ENCODE measurements at places on chromosomes 4 and X. TPM values are rescaled to one million over a fixed set of nuclear protein-coding genes. Genes with fewer than 3 reads are reported as not detected.

DNA sequence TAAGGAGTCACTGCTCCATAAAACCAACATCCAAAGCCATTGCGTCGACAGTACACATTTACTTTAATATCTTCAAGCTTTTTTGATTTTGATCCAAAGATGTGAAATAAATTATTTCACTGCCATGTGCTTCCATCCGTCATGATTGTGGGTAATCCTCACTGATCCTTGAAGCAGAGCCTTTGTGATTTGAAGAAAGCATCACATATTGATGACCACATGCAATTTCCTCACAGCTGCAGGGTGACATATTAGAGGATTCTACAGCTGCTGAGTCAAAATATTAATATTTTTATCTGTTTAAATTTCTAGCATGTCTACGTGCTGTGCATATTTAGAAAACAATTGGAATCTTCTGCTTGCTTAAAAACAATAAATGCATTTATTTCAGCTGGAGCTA, 196.8 kb upstream of the ANXA3 start:
- H3K27ac ChIP-seq = no peak overlapping the region
- no peak overlapping the region for H3K4me3 ChIP-seq
- H3K27me3 ChIP-seq = peaks cover 2% of the 10 kb centered on the region
- DNase-seq = no peak
- H3K4me1 ChIP-seq = peaks cover 2% of the 10 kb centered on the region
- no peaks in the 10 kb centered on the region for H3K36me3 ChIP-seq

DNA sequence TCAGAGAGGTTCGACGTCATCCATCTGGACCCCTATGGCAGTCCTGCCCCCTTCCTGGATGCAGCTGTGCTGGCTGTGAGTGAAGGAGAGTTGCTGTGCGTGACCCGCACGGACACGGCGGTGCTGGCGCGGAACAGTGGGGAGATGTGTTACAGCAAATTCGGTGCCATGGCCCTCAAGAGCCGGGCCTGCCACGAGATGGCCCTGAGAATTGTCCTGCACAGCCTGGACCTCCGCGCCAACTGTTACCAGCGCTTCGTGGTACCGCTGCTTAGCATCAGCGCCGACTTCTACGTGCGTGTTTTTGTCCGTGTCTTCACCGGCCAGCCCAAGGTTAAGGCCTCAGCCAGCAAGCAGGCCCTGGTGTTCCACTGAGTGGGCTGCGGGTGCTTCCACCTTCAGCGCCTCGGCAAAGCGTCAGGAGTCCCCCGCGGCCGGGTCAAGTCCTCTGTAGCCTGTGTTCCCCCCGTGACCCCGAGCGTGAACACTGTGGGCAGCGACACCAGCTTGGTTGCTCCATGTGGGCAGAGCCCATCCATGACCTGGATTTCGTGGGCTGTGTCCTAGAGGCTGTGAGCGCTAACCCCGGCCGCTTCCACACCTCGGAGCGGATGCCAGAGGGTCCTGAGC, 186.7 kb upstream of the SLITRK2 start:
- no peak overlapping the region for H3K4me3 ChIP-seq
- H3K36me3 ChIP-seq = no peaks in the 10 kb centered on the region
- DNase-seq = no peak
- H3K27me3 ChIP-seq = no peaks in the 10 kb centered on the region
- no peaks in the 10 kb centered on the region for H3K4me1 ChIP-seq
- H3K27ac ChIP-seq = no peak overlapping the region

- H3K4me3 ChIP-seq = no peak overlapping the region
- H3K4me1 ChIP-seq = peaks cover 18% of the 10 kb centered on the region
Measured at GRCh38 chr4:106062452-106062875, 167.2 kb downstream of the NPNT start.

DNA sequence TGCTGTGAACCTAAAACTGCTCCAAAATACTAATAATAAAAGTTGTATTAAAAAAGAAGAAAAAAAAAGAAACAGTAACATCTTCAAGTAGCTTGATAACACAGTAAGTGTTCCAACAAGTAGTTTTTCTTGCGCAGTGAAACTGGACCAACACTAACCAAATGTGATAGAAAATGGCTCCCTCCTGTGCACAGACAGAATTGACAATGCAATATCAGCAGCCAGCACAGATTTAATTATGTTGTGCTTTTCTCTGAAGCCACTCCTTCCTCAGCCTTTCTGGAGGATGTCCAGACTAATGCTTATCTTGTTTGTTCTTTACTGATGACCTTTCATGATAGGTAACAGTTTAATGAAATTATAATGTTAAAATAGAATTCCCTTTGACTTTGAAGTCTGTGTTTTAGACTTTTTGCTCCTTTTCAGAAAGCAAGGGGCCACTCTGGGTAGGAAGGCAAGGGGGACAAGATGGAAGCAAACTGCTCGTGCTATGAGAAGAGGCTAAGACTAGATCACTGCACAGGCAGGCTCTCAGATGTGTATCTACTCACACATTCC, 147.1 kb upstream of the RPL34 start:
- H3K27me3 ChIP-seq = peaks cover 5% of the 10 kb centered on the region
- no peaks in the 10 kb centered on the region for H3K36me3 ChIP-seq
- H3K4me1 ChIP-seq = no peaks in the 10 kb centered on the region
- H3K27ac ChIP-seq = no peak overlapping the region

GRCh38 chr4:80446248-80446647, 110.7 kb downstream of the CFAP299 start:
- no peak overlapping the region for H3K27ac ChIP-seq
- no peaks in the 10 kb centered on the region for H3K36me3 ChIP-seq
- no peak overlapping the region for H3K4me3 ChIP-seq

DNA sequence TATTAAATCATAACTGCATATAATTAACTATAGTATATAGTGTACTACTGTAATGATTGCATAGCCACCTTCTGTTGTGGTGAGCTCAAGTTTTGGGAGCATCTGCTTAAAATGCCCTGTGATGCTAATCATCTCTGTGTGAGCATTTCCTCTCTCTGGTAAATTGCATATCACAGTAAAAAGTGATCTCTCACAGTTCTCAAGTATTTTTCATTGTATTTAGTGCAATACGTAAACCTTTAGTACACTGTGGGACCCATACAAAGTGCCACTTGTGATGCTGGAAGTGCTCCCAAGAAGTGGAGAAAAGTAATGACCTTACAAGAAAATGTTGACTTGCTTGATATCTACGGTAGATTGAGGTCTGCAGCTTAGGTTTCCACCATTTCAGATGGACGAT, 82.0 kb downstream of the WWC2 start:
- peaks cover 32% of the 10 kb centered on the region for H3K4me1 ChIP-seq
- no peaks in the 10 kb centered on the region for H3K27me3 ChIP-seq
- H3K36me3 ChIP-seq = peaks cover 4% of the 10 kb centered on the region
- H3K4me3 ChIP-seq = no peak overlapping the region
- H3K27ac ChIP-seq = no peak overlapping the region
- no peak for DNase-seq

- DNase-seq = no peak
- H3K4me3 ChIP-seq = no peak overlapping the region
- no peaks in the 10 kb centered on the region for H3K27me3 ChIP-seq
- no peak overlapping the region for H3K27ac ChIP-seq
- no peaks in the 10 kb centered on the region for H3K36me3 ChIP-seq
- no peaks in the 10 kb centered on the region for H3K4me1 ChIP-seq
Measured at GRCh38 chr4:180455226-180455625, 1788.0 kb upstream of the TENM3 start.

- no peak overlapping the region for H3K4me3 ChIP-seq
- no peaks in the 10 kb centered on the region for H3K4me1 ChIP-seq
- H3K27ac ChIP-seq = no peak overlapping the region
- peaks cover 3% of the 10 kb centered on the region for H3K36me3 ChIP-seq
- H3K27me3 ChIP-seq = peaks cover 23% of the 10 kb centered on the region
Measured at GRCh38 chrX:153657161-153657560, 10.2 kb downstream of the DUSP9 start.

DNA sequence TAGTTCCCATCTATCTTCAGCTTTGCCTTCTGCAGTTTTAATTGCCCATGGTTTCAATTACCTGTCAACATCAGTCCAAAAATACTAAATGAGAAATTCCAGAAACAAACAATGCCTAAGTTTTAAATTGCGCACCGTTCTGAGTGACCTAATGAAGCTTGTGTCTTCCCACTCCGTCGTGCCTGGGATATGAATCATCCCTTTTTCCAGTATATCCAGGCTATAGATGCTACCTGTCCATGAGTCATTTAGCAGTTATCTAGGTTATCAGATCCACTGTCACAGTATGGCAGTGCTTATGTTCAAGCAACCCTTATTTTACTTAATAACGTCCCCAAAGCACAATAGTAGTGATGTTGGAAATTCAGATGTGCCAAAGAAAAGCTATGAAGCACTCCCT, 363.6 kb upstream of the FAM241A start:
- DNase-seq = no peak
- H3K27ac ChIP-seq = no peak overlapping the region

- peaks cover 30% of the 10 kb centered on the region for H3K36me3 ChIP-seq
- no peak for DNase-seq
- no peaks in the 10 kb centered on the region for H3K27me3 ChIP-seq
- H3K4me1 ChIP-seq = no peaks in the 10 kb centered on the region
- H3K4me3 ChIP-seq = no peak overlapping the region
- no peak overlapping the region for H3K27ac ChIP-seq
Measured at GRCh38 chr4:3231471-3231870, 17.5 kb upstream of the MSANTD1 start.

- H3K27me3 ChIP-seq = no peaks in the 10 kb centered on the region
- H3K27ac ChIP-seq = peak overlapping the region; percentile 67
- H3K4me3 ChIP-seq = peak overlapping the region; percentile 86
Measured at GRCh38 chrX:2610246-2611170, 80.6 kb upstream of the CD99 start.

- no peak overlapping the region for H3K4me3 ChIP-seq
- no peaks in the 10 kb centered on the region for H3K4me1 ChIP-seq
- DNase-seq = no peak
- peak overlapping the region; percentile 5 for H3K27ac ChIP-seq
- H3K36me3 ChIP-seq = peaks cover 68% of the 10 kb centered on the region
- H3K27me3 ChIP-seq = no peaks in the 10 kb centered on the region
Measured at GRCh38 chr4:38930707-38931106, 63.1 kb downstream of the FAM114A1 start.

- peak overlapping the region; percentile 10 for H3K27ac ChIP-seq
- no peak overlapping the region for H3K4me3 ChIP-seq
- peaks cover 37% of the 10 kb centered on the region for H3K4me1 ChIP-seq
- H3K27me3 ChIP-seq = no peaks in the 10 kb centered on the region
Measured at GRCh38 chrX:130085551-130086446, 24.5 kb downstream of the ELF4 start.

DNA sequence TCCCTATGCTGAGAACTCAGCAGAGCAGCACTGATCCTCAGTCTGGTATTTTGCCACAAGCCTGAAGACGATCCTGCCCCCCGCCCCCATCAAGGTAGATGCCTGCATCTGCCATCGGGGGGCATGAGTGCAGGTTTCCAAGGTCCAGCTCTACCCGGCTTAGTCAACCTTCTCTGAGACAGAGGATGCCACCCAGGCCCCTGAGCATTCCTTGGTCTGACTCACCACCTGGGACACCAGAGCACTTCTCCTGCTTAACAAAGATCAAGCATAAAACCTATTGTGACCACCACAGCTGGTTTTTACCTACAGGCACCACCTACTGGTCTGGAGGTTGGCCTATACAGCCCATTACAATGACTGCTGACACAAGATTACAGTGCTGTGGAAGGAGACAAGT, 1168.1 kb downstream of the PCDH19 start:
- DNase-seq = no peak
- no peaks in the 10 kb centered on the region for H3K27me3 ChIP-seq
- H3K27ac ChIP-seq = no peak overlapping the region
- no peaks in the 10 kb centered on the region for H3K4me1 ChIP-seq
- no peaks in the 10 kb centered on the region for H3K36me3 ChIP-seq

GRCh38 chr4:179467878-179468277, 2025.6 kb upstream of the AGA start:
- H3K4me3 ChIP-seq = no peak overlapping the region
- no peaks in the 10 kb centered on the region for H3K36me3 ChIP-seq
- DNase-seq = no peak

GRCh38 chrX:154809939-154810665, 4.8 kb upstream of the MPP1 start:
- no peaks in the 10 kb centered on the region for H3K36me3 ChIP-seq
- no peak for DNase-seq
- H3K27me3 ChIP-seq = peaks cover 24% of the 10 kb centered on the region
- H3K4me3 ChIP-seq = no peak overlapping the region

DNA sequence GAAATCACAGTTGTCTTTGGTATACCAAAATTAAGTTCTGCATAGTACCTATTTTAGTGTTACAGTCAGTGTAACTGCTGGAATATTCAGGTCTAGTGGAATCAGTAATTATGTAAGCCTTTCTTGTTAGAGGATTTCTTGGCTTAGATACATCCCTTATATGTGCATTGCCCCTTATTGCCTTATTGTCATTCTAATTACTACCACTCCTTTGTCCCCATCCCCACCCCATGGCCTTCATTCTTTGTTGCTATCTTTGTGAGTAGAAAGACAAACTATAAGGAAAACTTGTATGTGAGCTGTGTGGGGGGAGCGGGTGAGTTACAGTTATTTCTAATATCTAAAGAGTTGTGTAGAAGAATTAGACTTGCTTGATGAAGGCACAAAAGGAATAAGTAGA, 36.9 kb upstream of the RPA4 start:
- no peak for DNase-seq
- no peaks in the 10 kb centered on the region for H3K27me3 ChIP-seq
- H3K36me3 ChIP-seq = no peaks in the 10 kb centered on the region
- no peak overlapping the region for H3K4me3 ChIP-seq

GRCh38 chr4:5037553-5038551, 13.4 kb upstream of the STK32B start:
- peak overlapping the region; percentile 95 for H3K27ac ChIP-seq
- no peaks in the 10 kb centered on the region for H3K27me3 ChIP-seq
- peaks cover 2% of the 10 kb centered on the region for H3K36me3 ChIP-seq
- H3K4me3 ChIP-seq = no peak overlapping the region
- no peak for DNase-seq
- peaks cover 62% of the 10 kb centered on the region for H3K4me1 ChIP-seq

- H3K27ac ChIP-seq = no peak overlapping the region
- no peaks in the 10 kb centered on the region for H3K36me3 ChIP-seq
- no peaks in the 10 kb centered on the region for H3K27me3 ChIP-seq
- no peak for DNase-seq
- no peaks in the 10 kb centered on the region for H3K4me1 ChIP-seq
- H3K4me3 ChIP-seq = no peak overlapping the region
Measured at GRCh38 chr4:56127716-56128115, 179.0 kb downstream of the CEP135 start.

DNA sequence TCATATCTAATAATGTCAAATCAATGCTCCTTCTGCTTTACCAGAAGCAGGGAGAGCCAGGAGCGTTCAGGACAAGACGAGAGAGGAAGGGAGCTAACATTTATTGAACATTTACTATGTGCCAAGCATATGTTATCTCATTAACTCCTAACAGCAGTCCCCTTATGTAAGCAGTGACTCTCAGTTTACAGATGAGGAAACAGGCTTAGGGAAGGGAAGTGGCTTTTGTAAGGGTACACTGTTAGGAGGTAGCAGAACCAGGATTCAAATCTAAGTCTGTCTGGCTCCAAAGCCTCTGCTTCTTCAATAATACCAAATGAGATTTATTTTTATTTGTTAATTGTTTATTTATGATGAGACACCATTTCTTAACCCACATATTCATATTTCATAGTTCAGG, 2.6 kb upstream of the STARD8 start:
- H3K27me3 ChIP-seq = no peaks in the 10 kb centered on the region
- no peak overlapping the region for H3K4me3 ChIP-seq
- peaks cover 25% of the 10 kb centered on the region for H3K4me1 ChIP-seq
- no peak overlapping the region for H3K27ac ChIP-seq

GRCh38 chr4:94135701-94136100, 72.0 kb upstream of the SMARCAD1 start:
- no peak overlapping the region for H3K4me3 ChIP-seq
- DNase-seq = no peak
- no peak overlapping the region for H3K27ac ChIP-seq
- peaks cover 32% of the 10 kb centered on the region for H3K27me3 ChIP-seq

Gene IL9R
- total RNA-seq = not detected

Gene CENPVL2
- total RNA-seq = not detected

Gene GAGE12F
- total RNA-seq = not detected
